Stimulated activated CD8-positive, alpha-beta memory T cell treated with anti-CD3 and anti-CD28 coated beads, Interleukin-4, amount 100 ng/mL, for 48 hours (primary cell): ENCODE measurements at places on chromosomes 3 and 15.
A peak's percentile ranks its signal among the peaks of the same experiment; 100 is the strongest.

GRCh38 chr3:101069901-101070798 lies 76.9 kb upstream of the ABI3BP start:
- DNase-seq = peak; percentile 82

DNA sequence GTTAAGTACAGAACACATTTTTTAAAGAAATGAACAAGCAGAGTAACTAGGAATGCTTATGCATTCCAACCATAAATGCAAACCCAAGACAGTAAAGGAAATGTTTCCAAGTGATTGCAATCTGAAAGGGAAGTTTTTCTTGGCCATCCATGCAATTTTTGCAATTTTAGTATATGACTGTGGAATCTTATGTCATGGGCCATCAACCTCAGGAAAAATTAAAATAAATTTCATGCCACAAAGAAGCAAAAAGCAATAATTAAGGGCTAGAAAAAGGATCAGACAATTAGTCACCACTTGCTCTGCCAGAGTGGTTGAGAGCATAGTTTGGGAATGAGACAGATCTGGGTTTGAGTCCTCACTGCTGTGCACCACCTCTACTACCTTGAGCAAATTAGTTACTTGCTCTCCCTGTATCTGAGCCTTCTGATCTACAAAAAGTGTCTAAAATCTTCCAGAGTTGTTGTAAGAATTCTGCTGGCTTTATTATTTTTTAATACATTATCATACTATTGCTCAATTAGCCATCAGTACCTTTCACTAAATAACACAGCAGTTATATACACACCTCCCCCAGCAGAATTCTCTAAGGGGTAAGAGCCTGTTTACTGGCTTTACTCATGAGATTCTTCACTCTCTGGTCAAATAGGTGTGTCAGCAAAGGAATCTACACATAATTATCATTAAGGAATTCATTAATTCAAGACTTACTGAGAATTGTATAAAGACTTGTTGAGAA lies 49.7 kb upstream of the FBN1 start:
- no peak for DNase-seq

GRCh38 chr15:90750186-90750585 lies 33.0 kb downstream of the BLM start:
- DNase-seq = peak; percentile 53

DNA sequence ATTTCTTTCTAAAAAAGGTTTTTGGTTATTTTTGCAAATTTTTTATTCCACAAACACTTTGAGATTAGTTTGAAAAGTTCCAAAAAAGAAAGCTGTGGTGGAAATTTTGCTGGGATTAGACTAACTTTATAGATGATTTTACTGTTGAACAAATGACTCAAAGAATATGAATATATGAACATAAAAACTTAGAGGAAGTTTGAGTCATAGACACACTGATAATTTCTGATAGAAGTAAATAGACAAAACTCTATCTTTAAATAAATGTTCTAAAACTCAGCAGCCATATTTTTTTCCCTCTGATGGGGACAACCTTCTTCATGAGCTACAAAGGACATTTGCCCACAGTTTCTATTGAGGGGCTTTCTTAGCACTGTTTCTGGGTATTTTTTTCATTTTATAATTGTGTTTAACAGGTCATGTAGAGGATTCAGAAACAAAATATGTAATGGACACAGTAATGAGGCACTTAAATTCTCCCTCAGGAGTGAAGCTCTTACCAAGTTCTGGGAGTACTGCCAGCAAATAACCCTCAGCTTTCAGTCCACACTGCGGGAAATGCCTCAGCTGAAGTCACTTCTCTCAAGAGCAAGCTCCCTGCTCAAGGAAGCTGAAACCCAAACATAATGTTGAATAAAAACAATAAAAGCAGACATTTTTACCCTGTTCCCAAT lies 157.6 kb downstream of the NFKBIZ start:
- no peak for DNase-seq

DNA sequence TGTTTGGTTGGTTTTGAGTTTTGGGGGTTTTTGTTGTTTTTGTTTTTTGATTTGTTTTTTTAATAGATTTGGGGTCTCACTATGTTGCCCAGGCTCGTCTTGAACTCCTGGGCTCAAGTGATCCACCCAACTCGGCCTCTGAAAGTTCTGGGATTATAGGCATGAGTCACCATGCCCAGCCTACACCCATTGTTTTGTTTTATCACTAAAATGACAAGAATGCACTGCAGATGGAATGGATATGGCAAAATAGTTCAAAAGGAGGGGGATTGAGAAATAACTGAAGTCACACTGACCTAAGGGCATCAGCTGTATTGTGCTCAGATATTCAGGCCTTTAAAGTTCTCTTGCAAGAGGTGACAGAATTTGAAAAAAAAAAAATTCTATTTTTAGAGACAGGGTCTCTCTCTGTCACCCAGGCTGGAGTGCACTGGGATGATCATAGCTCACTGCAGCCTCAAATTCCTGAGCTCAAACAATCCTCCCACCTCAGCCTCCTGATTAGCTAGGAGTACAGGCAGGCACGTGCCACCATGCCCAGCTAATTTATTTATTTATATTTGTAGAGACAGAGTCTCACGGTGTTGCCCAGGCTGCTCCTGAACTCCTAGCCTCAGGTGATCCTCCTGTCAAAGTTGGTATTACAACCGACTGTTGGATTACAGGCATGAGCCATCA lies 4.4 kb upstream of the RASA2 start:
- no peak for DNase-seq

GRCh38 chr3:184085389-184085852 lies 11.4 kb upstream of the HTR3E start:
- no peak for DNase-seq

DNA sequence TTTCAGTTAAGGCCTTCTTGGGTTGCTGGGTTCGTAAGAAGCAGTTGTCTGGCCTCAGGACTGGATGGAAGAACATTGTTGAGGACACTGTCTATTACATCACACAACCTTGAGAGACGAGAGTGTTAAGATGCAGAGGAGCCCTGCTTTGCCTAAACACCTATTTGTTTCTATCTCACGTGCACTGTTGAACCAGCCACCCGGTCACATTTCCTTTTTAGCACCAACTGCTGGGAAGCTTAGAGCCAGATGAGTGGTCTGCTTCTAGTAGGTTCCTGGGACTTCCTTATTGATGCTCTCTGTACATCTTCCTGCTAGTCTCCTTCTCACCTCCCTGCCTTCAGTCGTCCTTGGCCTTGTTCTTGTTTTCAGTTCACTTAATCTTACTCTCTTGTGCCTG lies 22.3 kb downstream of the CAND2 start:
- DNase-seq = no peak

DNA sequence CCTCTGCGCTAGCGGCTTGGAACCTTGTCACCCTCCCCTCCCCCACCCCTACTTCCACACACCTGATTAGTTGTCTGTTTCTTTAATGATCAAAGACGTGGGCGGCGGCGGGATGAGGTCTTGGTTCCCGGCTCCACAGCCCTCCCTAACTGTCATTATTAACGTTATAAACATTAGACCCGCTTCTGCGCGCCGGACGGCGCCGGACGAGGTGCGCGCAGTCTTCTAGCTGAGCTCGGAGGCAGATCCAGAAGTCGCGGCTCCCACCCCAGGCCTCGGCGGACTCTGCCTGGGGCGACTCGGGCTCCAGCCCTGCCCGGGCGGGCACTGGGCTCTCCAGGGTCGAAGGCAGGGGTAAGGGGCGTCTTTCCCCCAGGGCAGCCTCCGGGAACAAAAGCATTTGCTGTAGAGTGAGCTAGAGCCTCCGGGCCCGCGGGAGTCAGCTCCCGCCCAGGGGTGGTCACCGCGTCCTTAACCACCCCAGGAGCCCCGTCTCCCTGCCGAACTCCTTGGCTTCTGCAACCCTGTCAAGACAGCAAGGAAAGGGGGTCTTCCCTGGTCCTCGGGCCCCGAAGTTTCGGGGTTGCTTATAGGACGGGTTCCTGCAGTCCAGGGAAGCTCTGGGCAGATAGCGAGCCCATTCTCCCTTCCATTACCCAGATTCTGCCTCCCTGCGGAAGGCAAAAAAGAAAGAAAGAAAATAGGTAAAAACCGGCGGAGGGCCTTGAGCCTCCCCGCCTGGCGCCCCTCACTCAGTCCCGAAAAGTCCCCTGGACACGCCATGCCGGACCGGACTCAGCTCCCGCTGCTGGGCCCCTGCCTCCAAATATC lies 2.2 kb upstream of the ISLR2 start:
- DNase-seq = peak; percentile 30

GRCh38 chr15:69529961-69530633 lies 77.5 kb downstream of the RPLP1 start:
- DNase-seq = no peak

GRCh38 chr15:50879016-50879617 lies 29.4 kb upstream of the AP4E1 start:
- DNase-seq = no peak

- DNase-seq = no peak
These were observed 60.5 kb upstream of the ADPGK start for GRCh38 chr15:72844067-72844466.

DNA sequence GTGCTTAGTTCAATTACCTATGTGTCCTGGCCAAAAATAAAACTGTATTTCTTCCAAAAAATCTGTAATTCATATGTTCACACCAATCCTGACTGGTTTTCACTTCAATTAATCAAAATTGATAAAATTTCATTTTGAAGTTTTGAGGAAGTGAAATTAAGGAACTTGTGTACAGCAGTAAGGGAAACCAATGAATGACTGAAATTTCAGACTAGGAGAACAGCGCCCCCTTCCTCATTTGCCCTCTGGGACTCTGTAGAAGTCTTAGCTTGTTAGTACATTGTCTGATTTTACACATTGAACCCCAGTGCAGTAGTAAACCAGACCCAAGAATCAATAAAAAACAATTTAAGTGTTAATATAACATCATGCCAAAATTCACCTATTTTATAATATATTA lies 495.3 kb upstream of the AGTR1 start:
- no peak for DNase-seq

GRCh38 chr3:62571916-62572315 lies 198.6 kb upstream of the FEZF2 start:
- no peak for DNase-seq

DNA sequence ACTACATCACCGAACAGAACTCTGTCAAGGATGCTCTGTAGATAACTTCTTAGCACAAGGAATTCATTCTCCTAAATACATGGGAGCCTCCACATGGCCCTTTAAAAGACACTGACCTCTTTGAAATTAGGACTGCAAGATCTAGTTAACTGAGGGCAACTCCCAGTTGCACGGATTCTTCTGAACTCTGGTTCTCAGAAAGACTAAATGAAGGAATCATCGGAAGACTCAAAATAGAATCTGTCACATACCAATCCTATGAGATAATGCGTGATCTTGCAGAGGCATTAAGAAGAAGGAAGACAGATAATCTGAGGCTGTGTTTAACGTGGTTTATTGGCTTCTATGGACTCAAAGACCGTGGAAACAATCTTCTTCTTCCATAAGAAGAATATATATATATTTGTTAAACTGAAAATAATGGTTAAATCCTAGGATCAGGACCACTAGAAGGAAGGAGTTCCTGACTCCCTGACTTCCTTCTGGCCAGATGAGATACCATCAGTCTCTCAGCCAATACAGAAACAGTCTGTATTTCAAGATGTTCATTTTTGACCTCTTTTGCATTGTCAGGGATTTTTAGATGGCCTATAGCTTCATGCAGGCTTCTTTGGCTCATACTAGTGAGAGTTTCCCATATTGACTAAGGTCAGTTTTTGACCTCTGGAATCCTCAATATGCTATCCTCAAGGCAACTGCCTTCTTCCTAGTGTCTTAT lies 33.9 kb upstream of the TBC1D23 start:
- no peak for DNase-seq

DNA sequence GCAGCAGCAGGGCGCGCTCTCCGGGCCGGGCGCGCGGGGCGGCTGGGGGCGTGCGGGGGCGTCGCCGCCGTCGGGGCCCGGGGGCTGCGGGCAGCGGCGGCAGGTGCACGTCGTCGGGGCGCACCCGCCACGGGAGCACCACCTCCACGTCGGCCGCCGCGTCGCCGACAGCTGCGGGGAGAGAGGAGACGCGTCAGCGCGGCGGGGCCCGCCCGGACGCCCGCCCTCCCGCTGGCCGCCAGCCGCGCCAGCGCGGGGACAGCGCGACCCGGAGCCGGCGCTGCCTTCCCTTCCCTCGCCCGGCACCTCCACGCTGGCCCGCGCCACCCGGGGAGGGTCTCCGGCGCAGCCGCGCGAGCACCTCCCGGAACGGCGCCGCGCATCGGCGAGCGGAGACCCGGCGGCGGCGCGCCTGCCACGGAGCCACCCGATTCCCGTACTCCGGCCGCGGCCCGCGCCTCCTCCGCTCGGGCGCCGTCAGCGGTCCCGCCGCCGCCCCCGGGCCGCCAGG lies 481 bp downstream of the ADAMTS17 start:
- DNase-seq = no peak

- DNase-seq = no peak
These were observed 34.5 kb upstream of the MAP3K13 start for GRCh38 chr3:185328324-185329004.

- DNase-seq = no peak
These were observed 396.2 kb upstream of the NAALADL2 start for GRCh38 chr3:174462916-174463315.

DNA sequence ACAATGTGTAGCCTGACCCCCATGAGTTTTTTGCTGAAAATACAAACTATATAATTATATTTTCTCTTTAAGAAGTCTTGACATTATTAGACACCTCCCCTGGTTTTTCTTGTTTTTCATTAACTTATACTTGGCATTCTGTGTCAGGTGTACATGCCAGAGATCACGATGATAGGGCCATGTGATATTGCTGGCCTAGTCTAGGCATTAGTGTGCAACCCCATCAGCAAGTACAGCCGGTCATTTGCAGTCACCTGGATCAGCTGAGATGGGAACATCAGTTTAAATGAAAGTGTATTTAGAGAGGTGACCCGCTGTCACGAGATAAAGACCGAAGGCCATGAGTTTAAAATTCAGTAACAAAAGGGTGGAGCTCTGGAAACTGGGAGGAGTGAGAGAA lies 12.6 kb upstream of the SPPL2A start:
- DNase-seq = no peak

- DNase-seq = peak; percentile 72
These were observed 47.9 kb upstream of the LIPC start for GRCh38 chr15:58383876-58384275.

DNA sequence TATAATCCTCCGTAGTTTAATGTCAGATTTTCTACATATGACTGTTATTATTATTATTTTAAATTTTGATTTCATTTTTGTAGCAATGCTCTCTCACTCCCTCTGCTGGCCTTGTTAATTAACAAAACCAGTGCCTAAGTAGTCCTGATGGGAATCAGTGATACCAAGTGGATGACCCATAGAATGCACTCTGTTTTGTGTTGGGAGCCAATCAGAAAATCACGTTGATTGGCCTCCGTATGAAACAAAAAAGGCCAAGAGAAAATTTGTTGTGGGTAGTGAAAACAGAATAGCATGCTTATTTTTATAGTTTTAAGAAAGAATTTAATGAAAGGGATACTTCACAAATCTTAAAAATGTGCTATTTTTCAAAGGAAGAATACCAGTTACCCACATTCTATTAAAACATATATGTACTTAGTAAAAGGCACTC lies 34.4 kb upstream of the MEIS2 start:
- DNase-seq = no peak

DNA sequence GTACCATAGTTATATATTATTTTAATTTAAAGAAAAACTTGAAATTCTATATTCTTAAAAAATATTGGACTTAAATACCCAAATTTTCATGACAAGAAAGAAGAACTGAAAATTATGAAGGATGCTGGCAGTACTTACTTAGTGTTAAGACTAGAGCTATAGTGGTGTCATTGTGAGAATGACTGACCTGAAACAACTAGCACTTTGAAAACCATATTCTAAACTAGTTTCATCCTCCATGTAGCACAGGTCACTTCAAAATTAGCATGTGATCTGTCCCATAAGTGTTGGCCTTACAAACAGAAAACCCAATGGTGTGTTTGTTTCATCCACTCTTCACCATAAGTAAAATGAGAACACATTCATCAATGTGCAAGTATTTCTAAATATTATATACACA lies 208.6 kb downstream of the ZIC4 start:
- DNase-seq = no peak

- DNase-seq = no peak
These were observed 806.2 kb downstream of the NTRK3 start for GRCh38 chr15:87450314-87450713.
